ENCODE measurements at places on chromosomes 13 and 19.

- no peak for DNase-seq
Observed at GRCh38 chr13:106640515-106640914, 72.6 kb upstream of the ARGLU1 start.

- DNase-seq = no peak
Observed at GRCh38 chr19:29259867-29260281, 46.9 kb upstream of the UQCRFS1 start.

- no peak for DNase-seq
Observed at GRCh38 chr19:57305056-57305455, 15.2 kb upstream of the ZNF543 start.

- no peak for DNase-seq
Observed at GRCh38 chr19:29837448-29837981, 25.7 kb downstream of the CCNE1 start.

- no peak for DNase-seq
Observed at GRCh38 chr13:98511435-98511834, 65.5 kb downstream of the STK24 start.

DNA sequence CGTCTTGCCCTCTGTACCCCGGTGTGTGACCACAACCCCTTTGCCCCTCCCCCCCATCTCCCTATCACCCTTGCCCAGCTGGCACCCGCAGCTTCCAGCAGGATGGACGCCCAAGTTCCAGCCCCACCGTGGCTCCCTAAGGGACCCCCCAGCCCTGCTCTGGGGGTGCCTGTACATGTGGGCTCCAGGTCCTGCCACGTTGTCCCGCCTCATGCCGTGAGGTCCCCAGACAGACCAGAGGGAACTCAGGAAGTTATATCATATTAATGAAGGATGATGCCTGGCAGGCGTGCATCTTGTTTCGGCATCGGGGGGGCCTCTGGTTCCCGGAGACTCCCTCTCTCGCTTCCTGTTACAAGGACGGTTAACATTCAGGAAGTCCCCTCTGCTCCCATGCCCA is 1.6 kb upstream of the PTGIR start:
- DNase-seq = no peak

DNA sequence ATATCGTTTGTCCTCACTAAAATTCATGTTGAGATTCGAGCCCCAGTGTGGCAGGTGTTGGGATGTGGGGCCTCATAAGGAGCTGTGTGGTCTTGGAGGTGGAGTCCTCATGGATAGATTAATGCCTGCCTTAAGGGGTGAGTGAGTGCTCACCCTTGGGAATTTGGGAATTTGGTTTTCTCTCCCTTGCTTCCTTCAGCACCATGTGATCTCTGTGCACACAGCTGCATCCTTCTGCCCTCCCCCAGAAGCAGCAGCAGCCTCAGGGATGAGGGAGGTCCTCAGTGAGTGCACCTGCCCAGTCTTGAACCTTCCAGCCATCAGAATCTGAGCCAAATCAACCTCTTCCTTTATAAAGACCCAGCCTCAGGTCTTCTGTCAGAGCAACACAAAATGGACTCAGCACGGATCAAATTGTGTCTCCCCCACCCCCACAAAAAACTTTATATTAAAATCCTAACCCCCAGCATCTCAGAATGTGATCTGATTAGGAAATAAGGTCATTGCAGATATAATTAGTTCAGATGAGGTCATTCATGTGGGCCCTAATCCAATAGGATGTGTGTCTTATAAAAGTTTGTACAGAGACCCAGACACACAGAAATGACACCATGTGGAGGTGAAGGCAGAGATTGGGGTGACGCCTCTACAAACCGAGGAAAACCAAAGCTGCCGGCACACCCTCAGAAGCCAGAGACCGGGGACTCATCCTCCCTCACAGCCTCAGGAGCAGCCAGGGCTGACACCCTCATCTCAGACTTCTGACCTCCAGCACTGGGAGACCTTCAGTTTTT is 12.9 kb downstream of the CYTH2 start:
- no peak for DNase-seq

DNA sequence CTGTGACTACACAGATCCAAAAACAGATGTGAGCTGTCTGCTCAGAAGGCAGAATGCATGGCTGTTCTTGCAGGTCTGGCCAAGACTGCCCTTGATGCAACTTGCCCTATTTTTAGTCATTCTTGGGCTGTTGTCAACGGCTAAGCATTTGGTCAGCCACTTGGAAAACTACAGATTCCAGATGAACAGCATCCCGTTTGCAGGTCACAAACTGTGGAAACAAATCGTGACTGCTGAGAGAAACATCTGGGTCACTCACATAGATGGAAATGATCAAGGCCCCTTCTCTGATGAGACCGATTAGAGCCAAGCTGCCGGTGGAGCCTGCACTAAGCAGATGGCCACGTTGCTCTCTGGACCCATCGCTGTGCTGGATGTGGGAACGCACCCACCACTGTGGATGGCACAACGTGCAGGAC is 15.4 kb upstream of the METTL21C start:
- no peak for DNase-seq

DNA sequence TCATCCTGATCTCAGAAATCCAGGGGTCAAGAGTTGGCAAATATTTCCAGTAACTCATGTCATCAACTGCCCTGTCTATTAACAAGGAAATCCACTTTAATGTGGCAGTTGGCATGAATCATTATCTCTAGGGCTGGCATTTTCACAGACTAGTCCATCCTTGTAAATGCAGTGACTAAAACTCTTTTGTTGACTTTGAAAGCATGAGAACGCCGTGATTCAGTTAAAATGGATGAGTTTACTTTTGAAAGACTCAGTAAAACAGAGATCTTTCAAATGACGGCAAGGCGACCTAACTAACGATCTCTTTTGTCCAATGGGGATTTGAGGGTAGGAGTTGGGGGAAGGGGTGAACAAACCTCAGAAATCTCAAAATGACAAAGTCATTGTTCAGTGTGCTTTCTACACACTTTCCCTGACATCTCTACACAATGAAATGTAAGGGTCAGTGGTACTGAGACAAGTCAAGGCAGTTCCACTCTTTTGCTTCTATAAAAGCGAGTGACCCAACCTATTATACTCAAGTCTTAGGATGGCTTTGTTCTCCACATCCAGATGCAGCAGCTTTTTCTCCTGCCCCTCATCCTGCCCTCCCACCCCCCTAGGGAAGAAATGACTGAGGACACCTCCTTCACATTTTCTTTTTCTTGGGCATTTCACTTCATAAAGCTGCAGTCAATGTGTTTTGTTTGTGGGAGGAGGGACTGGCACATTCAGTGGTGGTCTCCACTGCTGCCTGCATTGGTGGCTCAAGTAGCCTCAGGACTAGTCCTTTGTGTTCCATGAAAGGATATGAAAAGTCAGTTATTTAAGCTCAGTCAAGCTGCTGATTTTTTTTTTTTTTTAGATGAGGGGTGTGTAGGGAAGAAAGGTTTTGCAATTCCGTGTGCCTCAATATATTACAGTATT is 200.5 kb downstream of the ABCC4 start:
- no peak for DNase-seq

GRCh38 chr13:21657538-21657937 is 13.3 kb upstream of the FGF9 start:
- no peak for DNase-seq

DNA sequence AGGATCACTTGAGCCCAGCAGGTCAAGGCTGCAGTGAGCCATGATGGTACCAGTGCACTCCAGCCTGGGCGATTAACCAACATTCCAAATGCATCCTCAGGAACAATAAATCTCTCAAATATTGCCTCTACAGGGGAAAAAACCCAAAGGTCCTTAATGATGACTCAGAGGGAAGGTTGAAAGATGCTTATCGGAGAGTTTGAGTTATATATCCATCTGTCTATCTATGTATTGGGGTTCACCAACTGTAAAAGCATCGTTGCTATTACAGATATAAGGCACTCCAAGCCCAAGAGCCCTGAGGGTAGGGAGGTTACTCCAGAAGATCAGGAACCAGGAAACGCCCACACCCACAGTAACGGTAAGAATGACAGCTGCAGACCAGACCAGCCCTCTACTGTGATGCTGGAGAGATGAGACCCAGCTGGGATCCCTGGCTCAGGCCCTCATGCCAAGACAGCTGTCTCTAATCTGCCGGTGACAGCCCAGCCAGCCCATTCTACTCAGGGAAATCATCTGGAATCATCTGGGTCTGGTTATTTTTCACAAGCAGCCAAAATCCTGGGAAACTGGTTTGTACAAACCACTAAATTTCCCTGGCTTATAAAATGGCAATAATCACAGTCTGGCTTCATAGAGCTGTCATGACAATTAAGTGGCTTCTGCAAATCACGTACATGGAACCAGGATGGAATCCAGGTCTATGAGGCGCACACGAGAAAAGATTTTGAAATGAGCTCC is 23.8 kb downstream of the TEX101 start:
- no peak for DNase-seq

- no peak for DNase-seq
Observed at GRCh38 chr19:28889941-28890670, 322.8 kb downstream of the UQCRFS1 start.

GRCh38 chr19:7521551-7522071 is 813 bp upstream of the MCOLN1 start:
- no peak for DNase-seq

DNA sequence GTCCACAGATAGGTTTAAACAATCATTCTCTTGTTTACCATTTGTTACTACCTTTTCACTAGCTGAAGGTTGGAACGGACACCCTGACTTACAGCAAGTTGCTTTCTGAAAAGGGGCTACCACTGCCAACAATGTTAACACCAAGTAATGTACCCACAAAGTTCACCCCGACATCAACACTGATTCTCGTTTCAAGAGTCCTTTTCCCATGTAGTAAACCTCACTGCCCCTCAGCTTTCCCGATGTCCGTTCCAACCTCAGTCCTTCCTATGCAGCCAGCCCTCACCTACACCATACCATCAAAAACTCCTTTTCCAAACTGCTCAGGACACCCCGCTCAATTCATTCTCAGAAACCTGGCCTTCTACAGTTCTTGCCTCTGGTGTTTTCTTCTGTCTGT is 29.0 kb downstream of the PEG3 start:
- DNase-seq = no peak

DNA sequence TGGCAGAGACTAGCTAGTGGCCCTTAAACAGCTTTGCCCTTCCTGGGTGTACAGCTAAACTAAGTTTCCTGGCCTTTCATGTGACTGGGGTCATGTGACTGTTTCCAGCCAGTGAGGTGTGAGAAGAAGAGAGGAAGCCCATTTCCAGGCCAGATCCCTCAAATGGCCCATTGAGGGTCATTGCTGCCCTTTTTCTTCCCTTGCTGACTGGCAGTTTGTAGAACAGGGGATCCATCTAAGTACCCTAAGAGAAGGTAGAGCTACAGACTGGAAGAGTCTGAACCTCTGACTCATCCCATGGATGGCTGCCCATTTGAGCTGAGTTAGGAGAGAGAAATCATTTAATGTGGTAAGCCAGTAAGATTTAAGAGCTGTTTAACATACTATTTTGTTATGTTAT is 2.8 kb downstream of the SWSAP1 start:
- no peak for DNase-seq

GRCh38 chr19:39500543-39500942 is 1.8 kb downstream of the DLL3 start:
- no peak for DNase-seq

DNA sequence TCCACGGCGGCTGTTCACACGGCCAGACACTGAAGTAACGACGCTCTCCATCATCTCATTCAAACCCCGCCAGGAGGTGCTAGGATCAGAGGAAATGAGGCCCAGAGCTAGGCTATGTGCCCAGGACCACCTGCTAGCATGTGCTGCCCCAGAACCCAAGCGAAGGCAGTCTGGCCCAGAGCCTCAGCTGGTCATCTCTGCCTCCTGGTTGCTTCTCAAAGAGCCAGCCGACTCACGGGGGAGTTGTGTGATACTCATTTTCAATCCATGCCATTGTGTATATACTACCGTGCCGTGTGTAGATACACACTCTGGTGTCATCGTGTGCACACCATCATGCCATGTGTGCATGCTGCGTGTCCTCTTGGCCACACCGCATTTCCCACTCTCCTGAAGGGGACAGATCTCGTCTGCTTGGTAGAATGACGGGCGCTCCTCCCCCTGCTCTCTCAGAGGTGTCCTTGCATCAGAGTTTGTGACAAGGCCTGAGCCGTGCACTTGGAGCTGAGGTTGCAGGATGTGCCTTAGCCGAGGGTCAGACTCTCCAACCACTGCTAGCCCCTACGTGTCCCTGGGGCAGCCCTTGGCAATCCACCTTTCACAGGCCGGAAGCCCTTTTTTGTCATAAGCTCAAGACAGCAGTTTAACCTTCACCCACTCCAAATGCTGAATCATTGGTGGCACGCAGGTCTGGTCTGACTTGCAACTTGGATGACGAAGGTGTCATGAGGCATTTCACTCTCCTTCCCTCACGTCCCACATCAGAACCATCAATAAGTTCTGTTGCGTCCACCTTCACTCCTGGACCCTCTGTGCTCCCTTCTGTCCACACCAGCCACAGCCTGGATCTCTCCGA is 130.4 kb downstream of the CRYL1 start:
- DNase-seq = no peak

- DNase-seq = no peak
Observed at GRCh38 chr13:48954081-48954480, 21.6 kb upstream of the FNDC3A start.

DNA sequence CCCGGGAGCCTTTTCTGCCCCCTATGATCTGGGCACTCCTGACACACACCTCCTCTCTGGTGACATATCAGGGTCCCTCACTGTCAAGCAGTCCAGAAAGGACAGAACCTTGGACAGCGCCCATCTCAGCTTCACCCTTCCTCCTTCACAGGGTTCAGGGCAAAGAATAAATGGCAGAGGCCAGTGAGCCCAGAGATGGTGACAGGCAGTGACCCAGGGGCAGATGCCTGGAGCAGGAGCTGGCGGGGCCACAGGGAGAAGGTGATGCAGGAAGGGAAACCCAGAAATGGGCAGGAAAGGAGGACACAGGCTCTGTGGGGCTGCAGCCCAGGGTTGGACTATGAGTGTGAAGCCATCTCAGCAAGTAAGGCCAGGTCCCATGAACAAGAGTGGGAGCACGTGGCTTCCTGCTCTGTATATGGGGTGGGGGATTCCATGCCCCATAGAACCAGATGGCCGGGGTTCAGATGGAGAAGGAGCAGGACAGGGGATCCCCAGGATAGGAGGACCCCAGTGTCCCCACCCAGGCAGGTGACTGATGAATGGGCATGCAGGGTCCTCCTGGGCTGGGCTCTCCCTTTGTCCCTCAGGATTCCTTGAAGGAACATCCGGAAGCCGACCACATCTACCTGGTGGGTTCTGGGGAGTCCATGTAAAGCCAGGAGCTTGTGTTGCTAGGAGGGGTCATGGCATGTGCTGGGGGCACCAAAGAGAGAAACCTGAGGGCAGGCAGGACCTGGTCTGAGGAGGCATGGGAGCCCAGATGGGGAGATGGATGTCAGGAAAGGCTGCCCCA is 8.5 kb upstream of the CEACAM7 start:
- no peak for DNase-seq

- no peak for DNase-seq
Observed at GRCh38 chr19:45716359-45717130, 14.2 kb downstream of the FBXO46 start.

- DNase-seq = no peak
Observed at GRCh38 chr19:41426952-41427646, at the start of gene B3GNT8. TSS of gene B3GNT8 (minus strand) at chr19:41427374. CDS start at chr19:41426778, 596 bp downstream.

DNA sequence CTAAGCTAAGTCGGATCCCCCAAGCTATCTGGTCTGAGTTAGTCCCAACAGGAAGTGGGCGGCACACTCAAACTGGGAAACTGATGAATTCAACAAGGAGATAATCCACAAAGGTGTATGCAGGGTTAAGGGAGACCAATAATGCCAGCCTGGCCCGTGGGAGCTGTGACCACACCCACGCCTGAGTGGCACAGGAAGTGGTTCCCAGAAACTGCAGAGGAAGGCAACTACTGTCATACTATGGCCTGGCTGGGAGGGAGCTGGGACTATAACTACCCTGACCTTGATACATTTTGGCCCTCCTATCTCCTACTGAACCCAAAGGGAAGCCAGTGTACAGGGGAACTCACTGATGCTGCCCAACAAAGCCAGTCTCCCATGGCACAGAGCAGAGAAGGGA is 85.5 kb upstream of the TDRD3 start:
- DNase-seq = no peak
